T-cell (primary cell): ENCODE measurements at places on chromosomes 16 and 17.

GRCh38 chr17:50114849-50115357 lies 15.1 kb downstream of the SAMD14 start:
- DNase-seq, result peak; percentile 24

GRCh38 chr17:28726226-28726626 lies at the start of gene TLCD1:
Gene TLCD1 (minus strand): TSS chr17:28726233. CDS start chr17:28726097, 136 bp downstream.
- peak; percentile 50 for DNase-seq

GRCh38 chr16:1120577-1120941 lies 24.5 kb upstream of the C1QTNF8 start:
- no peak for DNase-seq

DNA sequence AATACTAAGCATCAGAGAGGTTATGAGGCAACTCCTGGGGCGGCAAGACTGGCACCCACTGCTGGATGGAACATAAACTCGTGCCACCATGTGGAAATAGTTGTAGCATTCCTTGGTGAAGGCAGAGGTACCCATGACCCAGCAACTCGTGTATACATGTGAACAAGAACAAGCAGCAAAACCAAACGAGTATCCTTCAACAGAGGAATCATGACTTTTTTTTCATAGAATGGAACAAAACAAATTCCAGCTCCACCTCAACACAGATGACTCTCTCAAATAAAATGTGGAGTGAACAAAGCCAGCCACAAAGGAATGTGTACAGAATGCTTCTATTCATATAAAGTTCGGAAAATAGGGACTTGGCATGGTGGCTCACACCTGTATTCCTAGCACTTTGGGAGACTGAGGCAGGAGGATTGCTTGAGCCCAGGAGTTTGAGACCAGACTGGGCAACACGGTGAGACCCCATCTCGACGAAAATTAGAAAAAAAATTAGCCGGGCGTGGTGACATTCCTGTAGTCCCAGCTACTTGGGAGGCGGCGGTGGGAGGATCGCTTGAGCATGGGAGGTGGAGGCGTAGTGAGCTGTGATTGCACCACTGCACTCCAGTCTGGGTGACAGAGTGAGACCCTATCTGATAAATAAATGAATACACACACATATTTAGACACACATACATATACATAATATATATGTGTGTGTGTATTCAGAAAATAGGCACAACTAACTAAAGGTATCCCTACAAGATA lies 35.3 kb downstream of the B9D1 start:
- no peak for DNase-seq

DNA sequence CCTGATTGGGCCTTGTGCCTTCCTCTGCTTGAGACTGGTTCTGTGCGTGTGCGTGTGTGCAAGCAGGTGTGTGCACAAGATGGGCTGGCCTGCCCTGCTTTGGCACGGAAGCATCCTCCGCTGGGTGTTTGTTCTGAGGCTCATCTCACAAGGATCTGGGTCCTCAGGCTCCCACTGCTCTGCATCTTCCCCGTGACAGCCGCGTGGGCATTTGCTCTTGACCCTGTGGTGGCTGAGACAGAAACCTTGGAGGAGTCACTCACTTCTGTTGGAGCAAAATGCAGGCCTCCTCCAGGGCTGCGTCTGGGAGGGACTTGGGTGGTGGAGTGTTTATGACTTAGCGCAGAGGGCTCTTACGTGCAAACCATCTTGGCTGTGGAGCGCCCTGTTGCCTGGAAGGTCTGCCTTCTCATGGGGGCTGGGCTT lies 119.2 kb downstream of the RPTOR start:
- DNase-seq, result peak; percentile 26

DNA sequence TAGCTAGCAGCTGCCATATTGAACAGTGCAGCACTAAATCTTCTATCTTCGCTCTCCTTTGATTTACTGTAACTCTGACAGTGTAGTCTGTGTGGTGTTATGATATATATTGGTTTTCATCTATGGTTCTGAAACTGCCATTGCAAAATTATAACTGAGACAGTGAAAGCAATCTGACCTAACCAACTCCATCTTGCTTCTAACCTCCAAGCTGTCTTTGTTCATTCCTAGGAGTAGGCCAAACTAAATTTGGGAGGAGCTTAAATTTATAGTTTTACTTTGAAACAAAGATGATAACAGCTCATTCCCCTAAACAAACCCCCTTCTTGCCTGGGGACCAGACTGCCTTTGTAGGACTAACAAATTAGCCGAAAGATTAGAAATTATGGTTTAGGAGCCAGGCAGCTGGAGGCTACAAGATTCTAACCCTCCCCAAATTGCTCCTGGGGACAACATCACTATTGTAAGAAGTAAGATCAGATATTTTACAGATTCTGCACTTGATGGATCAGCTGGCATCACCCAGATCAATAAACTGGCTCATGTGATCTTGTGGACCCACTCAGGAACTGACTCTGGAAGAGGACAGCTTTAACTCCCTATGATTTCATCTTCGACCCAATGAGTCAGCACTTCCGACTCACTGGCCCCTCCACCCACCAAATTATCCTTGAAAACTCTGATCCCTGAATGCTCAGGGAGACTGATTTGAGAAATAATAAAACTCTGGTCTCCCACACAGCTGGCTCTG lies 47.0 kb upstream of the FBXO47 start:
- DNase-seq, result no peak
